ENCODE measurements at places on chromosomes 3 and 15. TPM values are rescaled to one million over a fixed set of nuclear protein-coding genes. Genes with fewer than 3 reads are reported as not detected.

The SYNPR gene
- polyA plus RNA-seq, result 8.6 TPM

The DMXL2 gene
- 68.6 TPM for polyA plus RNA-seq

The ST8SIA2 gene
- polyA plus RNA-seq, result 3.9 TPM

The ABI3BP gene
- not detected for polyA plus RNA-seq

The SLC24A5 gene
- 0.47 TPM for polyA plus RNA-seq

The TMCO5A gene
- polyA plus RNA-seq, result not detected

The CNOT10 gene
- polyA plus RNA-seq, result 7.8 TPM

The SPINT1 gene
- not detected for polyA plus RNA-seq

The SV2B gene
- polyA plus RNA-seq, result 2.0 TPM

The PODXL2 gene
- 3.2 TPM for polyA plus RNA-seq

The KCNMB2 gene
- polyA plus RNA-seq, result not detected

The ADAMTSL3 gene
- polyA plus RNA-seq, result 2.2 TPM

The ROPN1 gene
- 2.9 TPM for polyA plus RNA-seq

The ITGA11 gene
- 0.42 TPM for polyA plus RNA-seq

The DUOXA2 gene
- not detected for polyA plus RNA-seq

The CRABP1 gene
- polyA plus RNA-seq, result not detected

The MYH15 gene
- polyA plus RNA-seq, result 0.74 TPM

The CHRNB4 gene
- polyA plus RNA-seq, result 0.41 TPM

The RLBP1 gene
- polyA plus RNA-seq, result not detected

The PAQR5 gene
- polyA plus RNA-seq, result 0.42 TPM

The LRRC31 gene
- polyA plus RNA-seq, result 1.9 TPM

The THRB gene
- polyA plus RNA-seq, result 5.6 TPM

The ZNF80 gene
- polyA plus RNA-seq, result 0.31 TPM

The CSTA gene
- not detected for polyA plus RNA-seq

The SLC12A8 gene
- 3.0 TPM for polyA plus RNA-seq

The QTRT2 gene
- 5.2 TPM for polyA plus RNA-seq

The LAMB2 gene
- polyA plus RNA-seq, result 12.6 TPM

The KNG1 gene
- polyA plus RNA-seq, result not detected

The PLCB2 gene
- polyA plus RNA-seq, result not detected

The C3orf80 gene
- 11.7 TPM for polyA plus RNA-seq

The GAP43 gene
- 21.3 TPM for polyA plus RNA-seq

The TMEM212 gene
- polyA plus RNA-seq, result not detected

The IQGAP1 gene
- polyA plus RNA-seq, result 14.1 TPM

The KBTBD13 gene
- not detected for polyA plus RNA-seq

All from Purkinje cell (primary cell).